A549 treated with Mapracorat at 1 μM for 4 hours (cell line): ENCODE measurements at places on chromosomes 3 and 15. TPM values are rescaled to one million over a fixed set of nuclear protein-coding genes. Genes with fewer than 3 reads are reported as not detected.

Gene SAMMSON
- total RNA-seq: not detected in 5 replicates

Gene CCDC13
- 0.30 to 0.74 TPM (median 0.41 TPM) in 5 replicates for total RNA-seq

Gene BSN
- 0.09 to 0.41 TPM (median 0.13 TPM) in 5 replicates for total RNA-seq

Gene INSYN1
- 0.95 to 3.1 TPM (median 1.4 TPM) in 5 replicates for total RNA-seq

Gene RASL12
- 0.10 to 0.16 TPM (median 0.12 TPM) in 5 replicates for total RNA-seq

Gene LSMEM2
- 0.11 TPM in 1 of 5 replicates, not detected in the others for total RNA-seq

Gene CASR
- not detected in 5 replicates for total RNA-seq

Gene RLBP1
- total RNA-seq: not detected in 5 replicates

Gene CCDC54
- not detected in 5 replicates for total RNA-seq

Gene CAND2
- total RNA-seq: 0.35 to 0.52 TPM (median 0.49 TPM) in 5 replicates

Gene KIF7
- total RNA-seq: 3.2 to 5.0 TPM (median 4.4 TPM) in 5 replicates

Gene CACNA1D
- total RNA-seq: 0.36 to 1.4 TPM (median 0.57 TPM) in 5 replicates

Gene GOLGA8M
- 0.08 to 0.40 TPM in 2 of 5 replicates, not detected in the others for total RNA-seq

Gene TTLL13
- total RNA-seq: 0.07 to 0.59 TPM (median 0.10 TPM) in 4 of 5 replicates, not detected in the other

Gene SCN11A
- total RNA-seq: 0.02 TPM in 1 of 5 replicates, not detected in the others

Gene GOLGA8G
- not detected in 5 replicates for total RNA-seq

Gene GOLGA8R
- 0.17 to 0.26 TPM (median 0.22 TPM) in 4 of 5 replicates, not detected in the other for total RNA-seq

Gene SCAANT1
- total RNA-seq: 1.7 TPM in 1 of 5 replicates, not detected in the others

Gene CHCHD6
- 16.2 to 23.2 TPM (median 21.4 TPM) in 5 replicates for total RNA-seq

Gene MYO9A
- 8.4 to 11.5 TPM (median 11.0 TPM) in 5 replicates for total RNA-seq

Gene B3GALNT1
- 0.08 to 0.27 TPM (median 0.22 TPM) in 5 replicates for total RNA-seq

Gene IGF1R
- total RNA-seq: 41.6 to 58.3 TPM (median 51.5 TPM) in 5 replicates

Gene GPR87
- total RNA-seq: 2.1 to 2.6 TPM (median 2.3 TPM) in 5 replicates

Gene CYP1A1
- 1.2 to 2.2 TPM (median 1.6 TPM) in 5 replicates for total RNA-seq

Gene ZSCAN2
- total RNA-seq: 13.0 to 14.5 TPM (median 13.6 TPM) in 5 replicates
